ENCODE measurements at places on chromosomes 12 and 14.
A peak's percentile ranks its signal among the peaks of the same experiment; 100 is the strongest.

DNA sequence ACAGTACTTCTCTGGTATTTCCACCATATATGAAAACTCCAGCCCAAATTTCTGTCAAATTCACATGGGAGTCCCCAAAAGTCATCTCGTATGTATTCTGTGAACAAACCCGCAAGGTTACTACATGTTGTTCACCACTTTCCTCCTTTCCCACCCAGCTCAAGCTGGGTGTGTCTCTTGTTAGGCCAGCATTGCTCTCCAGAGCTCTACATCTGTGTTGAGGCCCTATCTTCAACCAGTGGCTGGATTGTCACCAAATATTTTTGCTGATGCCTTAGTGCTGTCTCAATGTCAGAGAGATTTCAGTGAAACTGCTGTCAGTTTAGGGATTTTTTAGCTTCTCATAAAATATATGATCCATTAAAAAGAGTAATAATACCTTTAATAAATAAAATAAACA is 230.9 kb downstream of the BTG1 start:
- DNase-seq: no peak

- DNase-seq: no peak
Measured at GRCh38 chr14:37147310-37147880, 25.0 kb downstream of the SLC25A21 start.

DNA sequence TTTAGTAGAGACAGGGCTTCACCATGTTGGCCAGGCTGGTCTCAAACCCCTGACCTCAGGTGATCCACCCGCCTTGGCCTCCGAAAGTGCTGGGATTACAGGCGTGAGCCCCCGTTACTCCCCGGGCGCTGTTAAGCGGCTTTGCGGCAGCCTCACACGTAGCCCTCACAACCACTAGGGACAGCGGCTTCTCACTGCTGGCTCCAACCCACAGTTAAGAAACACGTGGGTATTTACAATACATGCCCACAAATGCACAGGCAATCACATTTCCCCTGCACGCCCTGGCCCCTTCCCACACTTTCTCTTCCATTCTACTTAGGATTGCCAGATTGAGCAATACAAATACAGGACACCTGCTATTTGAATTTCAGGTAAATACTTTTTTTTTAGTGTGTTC is 37.0 kb upstream of the EIF5 start:
- DNase-seq: no peak

DNA sequence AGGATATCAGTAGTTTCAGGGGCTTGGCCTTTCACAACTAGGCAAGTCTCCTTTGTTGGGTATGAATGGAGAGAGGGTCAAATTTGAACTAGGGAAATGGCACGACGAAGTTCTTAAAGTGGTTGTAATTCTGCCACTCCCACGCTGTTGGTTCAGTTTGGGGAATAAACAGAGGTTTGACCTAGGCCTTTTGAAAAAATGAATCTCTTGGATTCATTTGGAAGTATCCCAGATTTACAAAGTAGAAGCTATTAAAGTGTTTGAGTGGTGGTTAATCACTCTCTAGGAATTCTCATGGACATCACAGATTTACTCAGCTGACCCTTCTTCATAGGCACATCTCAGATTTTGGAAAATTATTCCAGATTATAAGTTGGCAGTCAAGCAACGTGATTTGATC is 14.8 kb downstream of the BATF start:
- no peak for DNase-seq

DNA sequence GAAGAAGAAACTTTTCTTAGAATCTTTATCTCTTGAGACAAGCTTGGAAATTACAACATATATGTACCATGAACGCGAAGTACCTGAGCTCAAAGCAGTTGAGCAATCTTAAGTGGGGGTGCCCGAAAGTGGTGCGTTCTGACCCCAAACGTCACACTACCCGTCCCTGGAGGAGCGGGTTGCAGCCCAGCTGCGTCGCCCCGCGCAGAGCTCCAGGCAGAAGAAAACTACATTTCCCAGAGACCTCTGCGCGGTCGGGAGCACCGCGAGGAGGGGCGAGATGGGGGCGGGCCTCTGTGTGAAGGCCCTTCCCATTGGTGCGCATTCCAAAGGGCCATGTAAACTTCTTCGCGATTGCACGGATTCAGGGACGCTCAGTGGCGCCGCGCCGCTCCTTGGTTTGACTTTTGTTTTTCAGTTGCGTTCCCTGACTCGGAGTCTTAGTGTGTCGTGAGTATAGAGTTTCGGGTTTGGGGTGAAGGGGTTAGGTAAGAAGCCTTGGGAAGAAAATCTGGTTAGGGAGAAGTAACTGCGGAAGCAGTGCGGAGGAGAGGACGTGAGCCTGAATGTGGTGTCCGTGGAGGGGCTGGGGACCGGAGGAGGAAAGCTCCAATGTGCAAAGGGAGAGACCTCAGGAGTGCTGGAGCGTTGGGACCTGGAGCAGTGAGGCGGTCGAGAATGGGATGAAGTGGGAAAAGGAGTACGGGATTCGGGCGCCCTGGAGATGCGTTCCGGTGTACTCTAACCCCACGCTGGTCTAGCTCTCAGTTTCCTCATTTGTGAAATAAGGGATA is at the start of gene CCDC77:
Gene CCDC77, plus strand, starts transcription at position 410 of the 794 bp plus-strand sequence. CDS start 7,740 bp downstream, outside the sequence.
- peak; percentile 73 for DNase-seq

DNA sequence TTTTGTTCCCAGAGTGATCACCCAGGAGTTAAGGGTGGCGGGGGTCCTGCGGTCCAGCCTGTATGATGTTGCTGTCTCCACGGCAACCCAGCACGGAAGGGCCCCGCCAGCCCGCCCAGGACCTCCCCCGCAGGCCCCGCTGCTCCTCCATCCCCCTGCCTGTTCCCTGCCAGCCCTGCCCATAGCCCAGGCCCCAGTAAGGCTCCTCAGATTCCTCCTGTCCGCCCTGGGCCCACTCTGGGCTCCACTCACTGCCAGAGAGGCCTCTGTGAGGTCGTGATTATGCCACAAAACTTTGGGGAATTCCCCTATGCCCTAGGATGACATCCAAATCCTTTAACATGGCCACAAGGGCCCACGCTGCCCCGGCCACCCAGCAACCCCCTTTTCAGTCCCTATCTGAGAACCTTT is 20.8 kb downstream of the HSP90AA1 start:
- no peak for DNase-seq

DNA sequence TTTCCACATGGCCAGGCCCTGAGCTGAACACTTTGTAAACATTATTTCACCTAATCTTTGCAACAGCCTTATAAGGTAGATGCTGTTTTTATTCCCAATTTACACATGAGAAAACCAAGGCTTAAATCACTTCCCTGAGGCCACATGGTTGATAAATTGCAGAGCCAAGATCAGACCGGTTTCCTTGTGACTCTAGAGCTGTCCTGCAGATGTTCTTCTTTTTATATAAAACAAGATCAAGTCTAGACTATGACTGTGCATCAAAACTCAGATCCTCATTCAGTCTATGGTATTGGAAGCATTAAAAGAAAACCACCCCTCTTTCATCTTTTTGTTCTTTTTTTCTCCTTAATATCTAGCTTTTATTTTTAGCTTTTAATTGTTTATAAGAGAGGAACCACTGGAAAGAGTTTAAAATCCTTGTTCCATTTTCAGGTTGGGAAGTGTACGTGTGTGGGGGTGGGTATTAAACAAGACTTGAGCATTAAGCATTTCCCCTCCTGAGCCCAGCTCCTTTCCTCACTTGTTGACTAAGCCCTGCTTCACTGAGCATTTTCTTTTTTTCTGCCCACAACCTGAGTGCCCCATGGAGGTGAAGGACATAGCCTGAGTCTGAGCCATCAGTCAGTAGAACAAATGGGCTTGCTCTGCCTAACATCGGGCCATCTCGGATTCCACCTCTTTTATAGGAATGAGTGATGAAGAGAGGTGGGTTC is 45.4 kb downstream of the GPATCH2L start:
- no peak for DNase-seq

- DNase-seq: no peak
Measured at GRCh38 chr12:88237954-88238353, 95.8 kb downstream of the TMTC3 start.

DNA sequence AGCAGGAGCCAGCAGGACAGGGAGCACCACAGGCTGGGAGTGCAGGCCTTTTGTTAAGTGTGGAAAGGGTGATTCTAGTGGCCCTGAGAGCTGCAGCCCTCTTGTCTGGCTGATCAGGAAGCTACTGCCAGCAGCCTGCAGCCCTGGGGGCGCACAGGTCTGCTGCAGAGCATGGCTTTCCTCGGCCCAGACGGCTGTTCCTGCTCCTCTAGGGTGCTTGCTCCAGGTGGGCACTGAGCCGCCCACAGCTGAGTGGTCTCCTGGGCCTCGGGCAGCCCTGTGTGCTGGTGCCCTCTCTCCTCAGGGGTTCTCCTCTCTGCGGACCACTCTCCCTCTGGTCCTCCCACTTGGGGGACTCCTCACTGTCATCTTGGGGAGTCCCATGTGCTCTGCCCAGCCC is 18.9 kb downstream of the CCDC88C start:
- DNase-seq: no peak

- no peak for DNase-seq
Measured at GRCh38 chr12:89840162-89840922, 131.7 kb upstream of the ATP2B1 start.

GRCh38 chr12:57622293-57623245 is 10.4 kb downstream of the B4GALNT1 start:
- no peak for DNase-seq

DNA sequence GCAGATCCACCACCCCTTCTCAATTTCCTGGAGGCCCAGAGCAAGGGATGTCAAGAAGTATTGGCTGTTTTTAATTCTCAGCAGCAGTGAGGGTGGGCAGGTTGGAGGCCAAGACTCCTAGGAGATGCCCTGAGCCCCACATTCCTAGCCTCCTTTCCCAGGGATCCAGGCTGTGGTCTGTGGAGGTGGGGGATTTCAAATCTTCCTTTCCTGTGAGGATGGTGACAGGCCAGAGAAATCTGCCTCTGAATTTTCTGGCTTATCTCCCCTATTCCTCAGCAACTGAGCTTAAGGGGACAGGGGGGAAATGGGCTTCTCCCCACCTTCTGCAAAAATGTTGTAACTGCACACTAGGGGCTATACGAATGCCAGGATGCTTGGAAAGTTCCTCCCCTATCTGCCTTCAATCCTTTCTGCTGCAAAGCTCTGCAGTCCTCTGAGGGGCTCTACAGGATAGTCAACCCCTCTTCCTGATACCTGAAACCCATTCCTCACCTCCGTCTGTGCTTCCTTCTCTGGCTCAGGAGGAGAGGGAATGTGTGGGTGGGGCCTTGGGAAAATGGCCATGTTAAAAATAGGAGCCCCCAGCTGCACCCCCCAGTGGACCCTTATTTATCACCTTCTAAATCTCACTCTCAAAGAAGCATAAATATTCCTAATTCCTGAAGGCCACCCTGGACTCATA is 6.6 kb downstream of the GPR84 start:
- no peak for DNase-seq

GRCh38 chr12:45336762-45337596 is 121.1 kb downstream of the ANO6 start:
- DNase-seq: no peak

- DNase-seq: peak; percentile 76
Measured at GRCh38 chr12:25775968-25776367, 182.5 kb upstream of the RASSF8 start.
